CD4-positive, alpha-beta memory T cell (primary cell): ENCODE measurements at places on chromosomes 13 and 19. TPM values are rescaled to one million over a fixed set of nuclear protein-coding genes. Genes with fewer than 3 reads are reported as not detected.

Gene CC2D1A
- total RNA-seq, result 37.1 TPM

DNA sequence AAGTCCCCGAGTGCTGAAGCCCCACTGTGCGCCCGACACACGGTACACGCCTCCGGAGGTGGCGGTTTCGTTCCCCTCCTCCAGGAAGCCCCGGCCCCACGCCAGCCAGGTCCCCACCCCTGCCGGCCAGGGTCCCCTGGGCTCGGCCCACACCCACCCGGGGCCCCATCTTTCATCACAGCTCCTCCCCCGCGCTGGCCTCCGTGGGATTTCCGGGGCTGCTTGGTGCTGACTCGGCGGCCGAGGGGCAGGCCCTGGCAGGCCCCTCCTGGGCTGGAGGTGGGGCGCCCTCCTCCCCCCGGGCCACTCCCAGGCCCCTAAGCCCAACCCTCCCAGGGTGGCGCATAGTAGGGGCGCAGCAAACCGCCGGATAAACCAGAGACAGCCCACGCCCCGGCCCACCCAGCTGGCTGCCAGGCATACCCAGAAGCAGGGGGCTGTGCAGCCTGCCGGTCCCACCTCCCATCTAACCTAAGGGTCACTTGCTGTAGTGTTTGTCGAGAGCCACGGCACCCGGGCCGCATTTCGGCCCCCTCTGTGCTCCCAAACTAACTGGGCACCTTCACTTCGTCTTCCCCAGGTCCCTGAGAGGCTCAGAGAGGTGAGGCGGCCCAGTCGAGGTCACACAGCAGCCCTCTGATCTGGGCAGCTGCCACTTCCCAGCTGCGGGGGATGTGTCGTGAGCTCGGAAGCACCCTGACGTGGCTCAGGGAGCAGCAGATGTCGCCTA, 6.6 kb downstream of the ZBTB7A start:
- no peaks in the 10 kb centered on the region for H3K27me3 ChIP-seq
- DNase-seq, result peak; percentile 54
- peaks cover 3% of the 10 kb centered on the region for H3K36me3 ChIP-seq
- peak overlapping the region; percentile 23 for H3K4me3 ChIP-seq
- peak overlapping the region; percentile 64 for H3K27ac ChIP-seq
- peaks cover 73% of the 10 kb centered on the region for H3K4me1 ChIP-seq

DNA sequence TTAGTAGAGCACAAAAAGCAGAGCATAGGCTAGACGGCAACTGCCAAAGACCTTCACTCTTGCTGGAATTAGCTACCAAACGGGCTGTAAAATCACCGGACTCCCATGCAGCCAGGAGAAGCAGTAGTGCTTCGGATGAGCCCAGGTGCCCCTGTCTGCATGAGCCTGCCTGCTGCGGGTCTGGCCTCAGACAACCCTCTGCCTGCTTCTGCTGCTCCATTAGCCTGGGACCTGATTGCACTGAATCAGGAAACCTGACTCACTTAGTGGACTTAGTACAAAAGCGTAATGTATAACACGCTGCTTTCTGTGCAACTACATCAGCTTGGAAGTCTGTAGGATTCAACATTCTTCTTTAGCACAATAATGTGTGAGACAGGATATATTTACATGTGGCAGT, 170.0 kb downstream of the LMO7 start:
- H3K36me3 ChIP-seq, result no peaks in the 10 kb centered on the region
- H3K4me3 ChIP-seq, result no peak overlapping the region
- peaks cover 15% of the 10 kb centered on the region for H3K4me1 ChIP-seq

GRCh38 chr19:6252066-6252465, 27.7 kb downstream of the MLLT1 start:
- H3K27ac ChIP-seq, result no peak overlapping the region
- DNase-seq, result no peak
- H3K36me3 ChIP-seq, result no peaks in the 10 kb centered on the region
- H3K4me3 ChIP-seq, result no peak overlapping the region

DNA sequence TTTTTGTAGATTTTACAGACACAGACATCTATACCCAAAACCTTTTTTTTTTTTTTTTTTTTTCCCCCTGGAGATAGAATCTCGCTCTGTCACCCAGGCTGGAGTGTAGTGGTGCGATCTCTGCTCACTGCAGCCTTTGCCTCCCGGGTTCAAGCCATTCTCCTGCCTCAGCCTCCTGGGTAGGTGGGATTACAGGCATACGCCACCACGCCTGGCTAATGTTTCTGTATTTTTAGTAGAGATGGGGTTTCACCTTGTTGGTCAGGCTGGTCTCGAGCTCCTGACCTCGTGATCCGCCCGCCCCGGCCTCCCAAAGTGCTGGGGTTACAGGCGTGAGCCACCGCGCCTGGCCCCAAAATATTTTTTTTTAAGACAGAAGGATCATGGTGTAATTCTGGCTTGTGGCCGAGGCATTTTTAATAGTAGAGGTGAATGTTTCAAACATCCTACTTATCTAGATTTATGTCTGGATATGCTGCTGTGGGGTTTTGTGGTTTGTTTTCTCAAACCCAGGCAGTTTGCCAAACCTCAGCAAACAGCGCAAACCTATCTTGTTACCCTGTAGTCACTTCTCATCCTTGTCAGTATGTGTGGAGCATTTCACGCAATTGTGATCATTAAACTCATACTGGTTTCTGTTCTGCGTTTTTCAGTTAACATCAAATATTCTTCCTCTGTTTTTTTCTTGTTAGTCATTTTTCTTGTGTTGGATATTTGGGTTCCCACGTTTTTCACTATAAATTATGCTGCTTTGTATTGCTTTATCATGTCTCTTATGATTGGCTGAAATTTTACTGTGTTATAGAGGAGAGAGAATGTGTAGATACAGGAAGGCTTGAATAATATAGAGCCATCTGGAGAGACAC, 36.2 kb upstream of the GARRE1 start:
- H3K27me3 ChIP-seq, result no peaks in the 10 kb centered on the region
- H3K36me3 ChIP-seq, result peaks cover 29% of the 10 kb centered on the region
- H3K4me3 ChIP-seq, result no peak overlapping the region
- H3K27ac ChIP-seq, result peak overlapping the region; percentile 2
- H3K4me1 ChIP-seq, result peaks cover 32% of the 10 kb centered on the region
- DNase-seq, result peak; percentile 86

DNA sequence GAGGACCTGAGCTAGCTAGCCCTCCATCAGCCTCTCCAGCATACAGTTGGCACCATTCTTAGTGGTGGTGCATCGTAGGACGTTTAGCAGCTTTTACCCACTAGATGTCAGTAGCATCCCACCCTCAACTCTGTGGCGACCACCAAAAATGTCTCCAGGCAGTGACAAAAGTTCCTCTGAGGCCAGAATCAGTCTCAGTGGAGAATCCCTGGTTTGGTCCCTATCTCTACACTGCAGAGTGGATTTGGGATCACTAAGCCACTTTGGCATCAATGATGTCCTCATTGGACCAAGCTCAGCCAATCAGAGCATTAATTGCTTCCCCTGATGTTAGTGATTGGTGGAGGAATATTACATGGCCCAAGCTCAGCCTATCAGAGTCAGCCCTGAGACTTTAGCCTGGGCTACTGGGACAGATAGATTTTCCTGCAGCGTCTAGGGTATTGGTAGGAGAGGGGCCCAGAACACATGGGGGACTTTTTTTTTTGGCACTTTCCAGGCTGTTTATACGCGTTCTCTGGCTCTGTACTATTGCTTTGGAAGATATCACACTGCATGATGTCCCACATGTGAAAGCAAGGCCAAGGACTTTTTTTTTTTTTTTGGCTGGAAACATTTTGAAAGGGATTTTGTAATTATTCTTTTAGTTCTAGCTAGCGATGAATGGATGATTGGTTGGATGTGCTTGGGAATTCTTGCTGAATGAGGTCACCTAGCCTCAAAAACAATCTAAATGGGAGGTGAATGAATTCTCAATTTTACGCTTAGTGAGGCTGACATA, 7.0 kb downstream of the TMEM221 start:
- DNase-seq, result no peak
- H3K27me3 ChIP-seq, result no peaks in the 10 kb centered on the region
- no peak overlapping the region for H3K4me3 ChIP-seq
- H3K4me1 ChIP-seq, result no peaks in the 10 kb centered on the region
- H3K36me3 ChIP-seq, result no peaks in the 10 kb centered on the region

Gene CRX
- not detected for total RNA-seq

- H3K4me3 ChIP-seq, result no peak overlapping the region
- peaks cover 33% of the 10 kb centered on the region for H3K4me1 ChIP-seq
- no peaks in the 10 kb centered on the region for H3K27me3 ChIP-seq
- H3K36me3 ChIP-seq, result no peaks in the 10 kb centered on the region
These were observed 76.9 kb downstream of the LRCH1 start for GRCh38 chr13:46629811-46630413.

Gene LEUTX
- not detected for total RNA-seq

Gene IGFL3
- total RNA-seq, result not detected

Gene KIR2DL4
- total RNA-seq, result not detected

DNA sequence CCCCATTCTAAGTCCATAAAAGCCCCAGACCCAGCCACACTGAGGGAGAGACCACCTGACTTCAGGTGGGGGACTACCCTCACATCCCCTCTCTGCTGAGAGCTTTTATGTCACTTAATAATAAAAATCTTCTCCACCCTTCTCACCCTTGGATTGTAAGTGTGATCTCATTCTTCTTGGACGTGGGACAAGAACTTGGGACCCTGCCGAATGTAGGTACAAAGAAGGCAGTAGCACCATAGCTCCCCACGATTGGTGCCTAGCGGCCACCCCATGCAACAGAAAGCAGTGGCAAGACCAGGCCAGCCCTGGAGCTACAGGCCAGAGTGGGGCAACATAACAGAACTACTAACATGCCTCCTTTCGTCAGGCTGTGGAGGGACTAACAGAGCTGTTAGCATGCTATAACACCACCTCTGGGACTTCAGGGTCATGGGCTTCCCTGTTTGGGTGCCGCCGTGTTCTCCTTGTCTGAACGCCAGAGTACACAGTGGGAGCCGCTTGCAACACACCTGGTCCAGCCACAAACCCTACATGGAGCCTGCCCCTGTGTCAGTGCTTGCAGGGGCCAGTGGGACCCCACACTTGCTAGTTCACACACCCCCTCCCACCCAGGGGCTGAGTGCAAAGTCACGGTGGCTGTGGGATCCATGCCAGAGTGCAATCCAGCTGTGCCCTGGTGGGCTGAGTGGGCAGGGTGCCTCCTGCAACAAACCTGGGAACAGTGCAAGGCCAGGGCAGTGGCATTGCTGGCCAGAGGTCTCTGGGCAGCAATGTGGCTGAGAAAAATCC, 5.2 kb upstream of the FBXO17 start:
- no peak overlapping the region for H3K27ac ChIP-seq
- H3K27me3 ChIP-seq, result no peaks in the 10 kb centered on the region
- no peaks in the 10 kb centered on the region for H3K4me1 ChIP-seq
- no peak for DNase-seq

DNA sequence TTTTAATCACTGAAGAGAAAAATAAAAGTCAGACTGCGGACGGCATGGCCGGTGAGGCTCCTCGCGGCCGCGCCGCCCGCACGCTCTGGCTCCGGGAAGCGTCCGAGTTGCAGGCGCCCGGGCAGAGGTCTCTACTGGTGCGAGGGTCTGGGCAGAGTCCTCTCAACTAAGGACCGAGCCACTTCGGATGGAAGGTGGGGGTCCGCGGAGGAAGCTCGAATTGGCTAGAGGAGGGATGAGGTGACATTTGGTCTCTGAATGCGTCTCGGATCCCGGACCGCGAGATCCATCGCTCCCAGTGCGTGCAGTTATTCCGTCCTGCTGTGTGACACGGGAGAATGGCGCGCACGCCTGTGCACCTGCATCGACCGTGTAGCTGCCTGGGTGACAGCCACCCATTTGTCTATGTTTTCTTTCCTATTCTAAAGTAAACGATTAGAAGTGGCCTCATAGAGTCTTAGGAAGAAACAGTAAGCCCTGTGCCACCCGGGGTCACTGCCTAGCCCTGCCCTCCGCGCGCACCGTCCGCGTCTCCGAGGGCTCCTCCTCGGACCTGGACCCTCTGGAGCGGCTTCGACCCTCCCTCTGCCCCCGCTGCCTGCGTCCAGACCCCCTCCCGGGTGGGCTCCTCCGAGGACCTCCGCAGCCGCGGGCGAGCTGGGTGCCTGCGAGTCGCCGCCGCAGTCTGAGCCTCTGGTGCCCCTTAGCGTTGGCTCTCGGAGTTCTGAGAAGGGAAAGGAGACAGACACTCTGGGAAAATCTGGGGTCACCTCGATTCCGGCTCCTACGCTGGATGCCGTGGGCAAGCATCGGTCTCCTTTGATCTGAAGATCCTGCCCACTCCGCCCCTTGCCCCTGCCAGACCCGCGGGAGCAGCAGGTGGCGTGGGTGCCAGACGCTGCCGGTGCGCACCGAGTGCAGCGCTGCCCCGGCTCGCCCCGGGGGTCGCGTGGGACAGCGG, 347.4 kb downstream of the LIG4 start:
- H3K4me1 ChIP-seq, result peaks cover 3% of the 10 kb centered on the region
- no peaks in the 10 kb centered on the region for H3K27me3 ChIP-seq
- no peak overlapping the region for H3K27ac ChIP-seq
- H3K4me3 ChIP-seq, result no peak overlapping the region

GRCh38 chr19:5925830-5926427, 11.9 kb downstream of the CAPS start:
- peaks cover 94% of the 10 kb centered on the region for H3K36me3 ChIP-seq
- H3K4me1 ChIP-seq, result no peaks in the 10 kb centered on the region
- no peaks in the 10 kb centered on the region for H3K27me3 ChIP-seq
- no peak overlapping the region for H3K27ac ChIP-seq

- H3K36me3 ChIP-seq, result no peaks in the 10 kb centered on the region
- peaks cover 8% of the 10 kb centered on the region for H3K4me1 ChIP-seq
- no peak for DNase-seq
- H3K27ac ChIP-seq, result no peak overlapping the region
- H3K27me3 ChIP-seq, result no peaks in the 10 kb centered on the region
These were observed 3.8 kb upstream of the ZNF626 start for GRCh38 chr19:20664901-20665781.

DNA sequence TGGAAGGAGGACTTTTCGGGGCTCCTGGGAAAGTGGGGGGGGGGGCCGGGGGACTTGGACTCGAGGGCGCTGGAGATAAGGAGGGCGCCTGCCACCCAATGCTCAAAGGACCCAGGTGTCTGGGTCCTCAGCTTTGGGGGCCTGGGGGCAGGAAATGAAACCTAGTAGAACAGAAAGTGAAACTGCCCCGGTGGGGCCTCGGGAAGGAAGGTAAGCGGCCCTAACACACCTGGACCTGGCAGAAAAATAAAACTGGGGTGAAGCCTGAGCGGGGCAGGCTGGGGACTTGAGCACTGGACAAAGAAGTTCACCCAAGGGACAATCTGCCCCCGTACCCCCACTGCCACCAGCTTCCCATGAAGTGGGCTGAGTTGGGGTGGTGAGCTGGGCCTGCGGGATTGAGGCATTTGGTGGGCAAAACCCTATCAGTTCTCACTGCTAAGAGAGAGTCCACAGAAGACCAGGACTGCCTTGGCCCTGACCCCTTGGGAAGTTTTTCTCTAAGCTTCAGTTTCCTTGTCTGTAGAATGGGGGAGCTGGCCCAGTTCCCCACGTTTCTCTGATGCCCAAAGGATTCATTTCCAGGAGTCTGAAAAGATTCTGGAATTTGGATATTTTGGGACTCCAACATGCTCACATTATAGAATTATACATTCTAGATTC, 2.3 kb downstream of the PRKD2 start:
- H3K4me3 ChIP-seq, result peak overlapping the region; percentile 82
- peaks cover 14% of the 10 kb centered on the region for H3K36me3 ChIP-seq
- peak; percentile 78 for DNase-seq
- peak overlapping the region; percentile 95 for H3K27ac ChIP-seq
